Tibial artery (tissue), 4 donors: ENCODE measurements at places on chromosomes 7 and 10.
A peak's percentile ranks its signal among the peaks of the same experiment; 100 is the strongest.

- H3K4me3 ChIP-seq = no peak overlapping the region
- peaks cover 28% of the 10 kb centered on the region for H3K4me1 ChIP-seq
- H3K36me3 ChIP-seq = no peaks in the 10 kb centered on the region
- no peaks in the 10 kb centered on the region for H3K27me3 ChIP-seq
- no peak for DNase-seq
Measured at GRCh38 chr10:77603534-77603927, 34.1 kb downstream of the KCNMA1 start.

DNA sequence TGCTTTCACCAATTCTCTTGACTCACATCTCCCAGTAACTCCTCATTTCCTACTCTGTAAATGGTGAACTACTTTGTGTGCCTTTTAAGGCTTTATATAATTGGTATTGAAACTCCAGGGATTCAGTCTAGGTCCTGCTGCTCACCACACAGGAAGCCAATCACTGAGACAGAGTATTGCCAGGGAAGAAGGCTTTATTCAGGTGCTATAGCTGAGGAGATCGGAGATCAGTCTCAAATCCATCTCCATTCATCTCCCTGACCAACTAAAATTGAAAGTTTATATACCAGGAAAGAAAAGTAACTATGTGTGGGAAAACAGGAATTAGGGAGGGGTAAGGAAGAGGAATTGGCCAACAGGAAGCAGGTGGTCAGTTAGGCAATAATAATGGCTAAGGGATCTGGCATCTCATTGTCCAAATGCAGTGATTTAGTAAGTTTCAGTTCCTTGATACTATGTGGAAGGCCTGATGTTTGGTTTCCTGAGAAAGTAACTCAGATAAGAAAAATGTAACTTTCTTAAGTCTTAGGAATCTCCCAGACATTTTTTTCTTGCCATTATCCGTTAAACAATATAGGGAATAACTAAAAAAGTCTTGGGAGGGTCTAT is 10.2 kb upstream of the SDHAF3 start:
- no peaks in the 10 kb centered on the region for H3K4me1 ChIP-seq
- H3K27me3 ChIP-seq = no peaks in the 10 kb centered on the region
- H3K27ac ChIP-seq = no peak overlapping the region
- no peak overlapping the region for H3K4me3 ChIP-seq

DNA sequence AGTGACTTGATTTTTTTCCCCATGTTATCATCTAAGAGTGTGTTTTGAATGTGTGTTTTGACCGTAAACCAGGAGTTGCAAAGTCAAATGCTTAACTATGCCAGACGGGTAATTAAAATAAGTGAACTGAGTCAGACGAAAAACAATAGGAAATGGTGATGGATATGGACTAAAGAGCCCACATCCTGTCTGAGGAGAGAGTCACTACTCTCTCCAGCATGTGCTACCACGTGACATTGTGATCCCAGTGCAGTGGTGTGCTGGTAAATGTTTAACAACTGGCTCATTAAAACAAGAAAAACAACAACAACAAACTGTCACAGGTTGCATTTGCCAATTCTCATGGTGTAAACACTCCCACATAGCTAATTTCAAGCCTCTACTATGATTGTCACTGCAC is 164.3 kb downstream of the SUGCT start:
- no peaks in the 10 kb centered on the region for H3K27me3 ChIP-seq
- H3K4me3 ChIP-seq = no peak overlapping the region
- H3K4me1 ChIP-seq = peaks cover 30% of the 10 kb centered on the region
- H3K27ac ChIP-seq = no peak overlapping the region

DNA sequence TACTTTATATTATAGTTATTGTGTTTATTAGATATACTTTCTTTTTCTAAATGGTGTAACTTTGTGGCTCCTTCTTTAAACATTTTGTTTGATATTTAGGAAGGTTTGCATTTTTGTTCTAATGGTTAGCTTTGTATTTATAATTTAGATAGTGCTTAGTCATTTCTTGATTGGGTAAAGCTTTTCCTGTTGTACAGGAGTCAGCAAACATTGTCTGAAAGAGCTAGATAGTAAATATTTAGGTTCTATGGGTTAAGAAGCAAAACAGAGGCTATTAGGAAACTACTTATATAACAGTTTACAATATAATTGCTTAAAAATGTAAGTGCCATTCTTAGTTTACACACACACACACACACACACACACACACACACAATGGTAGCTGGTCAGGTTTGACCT is 70.6 kb upstream of the CCDC6 start:
- H3K36me3 ChIP-seq = no peaks in the 10 kb centered on the region
- H3K4me3 ChIP-seq = no peak overlapping the region
- no peak for DNase-seq
- H3K27ac ChIP-seq = no peak overlapping the region

GRCh38 chr10:37640301-37640700 is 217.1 kb downstream of the ZNF248 start:
- no peaks in the 10 kb centered on the region for H3K27me3 ChIP-seq
- H3K4me3 ChIP-seq = no peak overlapping the region
- no peaks in the 10 kb centered on the region for H3K36me3 ChIP-seq
- no peaks in the 10 kb centered on the region for H3K4me1 ChIP-seq
- H3K27ac ChIP-seq = no peak overlapping the region

DNA sequence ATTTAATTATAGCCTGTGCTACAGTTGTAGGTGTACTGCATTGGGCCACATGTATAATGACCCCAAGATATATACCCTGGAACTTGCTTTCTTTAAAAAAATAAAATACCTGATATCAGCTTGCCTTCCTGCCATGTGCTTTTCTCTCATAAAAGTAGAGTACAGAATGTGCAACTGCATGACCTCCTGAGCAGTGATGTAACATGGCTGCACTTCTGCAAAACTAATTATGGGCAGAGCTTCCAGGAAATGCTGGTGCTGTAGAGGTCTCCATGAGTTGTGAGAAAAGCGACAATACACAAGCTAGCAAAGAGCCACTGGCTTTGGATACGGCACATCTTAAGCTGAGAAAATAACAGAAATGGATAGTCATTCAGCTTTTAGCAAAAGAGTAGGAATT is 6.5 kb upstream of the ERLIN1 start:
- no peak overlapping the region for H3K27ac ChIP-seq
- peaks cover 4% of the 10 kb centered on the region for H3K4me1 ChIP-seq
- no peak for DNase-seq
- no peaks in the 10 kb centered on the region for H3K27me3 ChIP-seq

GRCh38 chr7:137981668-137982067 is 20.2 kb downstream of the CREB3L2 start:
- no peaks in the 10 kb centered on the region for H3K27me3 ChIP-seq
- peaks cover 3% of the 10 kb centered on the region for H3K36me3 ChIP-seq
- DNase-seq = no peak
- H3K27ac ChIP-seq = peak overlapping the region; percentile 86
- H3K4me1 ChIP-seq = peaks cover 4% of the 10 kb centered on the region

GRCh38 chr7:4667776-4668509 is 14.2 kb upstream of the FOXK1 start:
- peaks cover 34% of the 10 kb centered on the region for H3K4me1 ChIP-seq
- no peaks in the 10 kb centered on the region for H3K36me3 ChIP-seq
- no peaks in the 10 kb centered on the region for H3K27me3 ChIP-seq
- H3K4me3 ChIP-seq = peak overlapping the region; percentile 19

- no peaks in the 10 kb centered on the region for H3K27me3 ChIP-seq
- no peaks in the 10 kb centered on the region for H3K4me1 ChIP-seq
- no peak for DNase-seq
- no peak overlapping the region for H3K4me3 ChIP-seq
Measured at GRCh38 chr7:14073543-14073942, 84.1 kb upstream of the ETV1 start.

GRCh38 chr10:103395754-103396066 is 565 bp downstream of the ATP5MK start:
- H3K27ac ChIP-seq = peak overlapping the region; percentile 81
- H3K4me3 ChIP-seq = peak overlapping the region; percentile 90
- H3K36me3 ChIP-seq = peaks cover 31% of the 10 kb centered on the region

GRCh38 chr10:89887830-89888229 is 186.4 kb downstream of the KIF20B start:
- no peak for DNase-seq
- no peak overlapping the region for H3K4me3 ChIP-seq
- no peaks in the 10 kb centered on the region for H3K36me3 ChIP-seq
- no peak overlapping the region for H3K27ac ChIP-seq
- H3K4me1 ChIP-seq = no peaks in the 10 kb centered on the region

- H3K36me3 ChIP-seq = no peaks in the 10 kb centered on the region
- H3K27ac ChIP-seq = peak overlapping the region; percentile 76
- peaks cover 64% of the 10 kb centered on the region for H3K4me1 ChIP-seq
- DNase-seq = no peak
- H3K4me3 ChIP-seq = no peak overlapping the region
Measured at GRCh38 chr7:78473021-78473420, 674.4 kb downstream of the PHTF2 start.

DNA sequence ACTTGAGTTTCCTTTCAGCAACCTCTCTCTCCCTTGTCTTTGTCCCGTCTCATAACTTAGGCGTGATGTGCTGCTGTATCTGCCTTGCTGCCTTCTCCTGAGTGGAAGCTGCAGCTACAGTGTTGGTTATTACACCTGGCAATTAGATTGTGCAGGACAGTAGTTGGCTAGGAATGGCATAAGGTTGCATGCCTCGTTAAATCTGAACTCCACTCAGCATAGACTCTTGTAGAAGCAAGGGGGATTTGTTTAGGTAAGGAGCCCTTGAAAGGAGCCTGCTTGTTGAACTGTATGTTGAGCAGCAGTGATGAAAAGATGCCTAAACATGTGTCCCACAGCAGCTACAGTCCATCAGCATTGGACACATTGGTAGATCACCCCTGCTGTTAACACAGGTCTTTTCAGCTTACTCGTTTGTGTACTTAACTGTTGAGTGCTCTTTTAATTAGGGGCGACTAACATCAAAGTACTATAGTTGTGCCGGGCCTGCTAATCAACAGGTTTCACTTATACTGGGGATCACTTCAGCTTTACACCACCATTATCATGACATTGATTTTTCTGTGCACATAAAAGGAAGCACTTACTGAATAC is 225.0 kb downstream of the AUTS2 start:
- H3K36me3 ChIP-seq = no peaks in the 10 kb centered on the region
- no peak overlapping the region for H3K27ac ChIP-seq
- H3K4me1 ChIP-seq = no peaks in the 10 kb centered on the region
- H3K4me3 ChIP-seq = no peak overlapping the region

DNA sequence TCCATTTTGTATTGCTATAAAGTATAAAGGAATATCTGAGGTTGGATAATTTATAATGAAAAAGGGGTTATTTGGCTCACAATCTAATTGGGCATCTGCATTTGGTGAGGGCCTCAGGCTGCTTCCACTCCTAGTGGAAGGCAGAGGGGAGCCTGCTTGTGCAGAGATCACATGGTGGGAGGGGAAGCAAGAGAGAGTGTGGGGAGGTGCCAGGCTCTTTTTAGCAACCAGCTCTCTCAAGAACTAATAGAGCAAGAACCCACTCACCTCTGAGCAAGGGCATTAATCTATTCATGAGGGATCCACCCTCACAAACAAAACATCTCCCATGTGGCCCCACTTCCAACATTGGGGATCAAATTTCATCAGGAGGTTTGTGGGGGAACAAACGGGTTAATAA is 64.6 kb downstream of the OGDH start:
- H3K4me3 ChIP-seq = no peak overlapping the region
- H3K4me1 ChIP-seq = no peaks in the 10 kb centered on the region
- H3K27ac ChIP-seq = no peak overlapping the region
- DNase-seq = no peak
- peaks cover 52% of the 10 kb centered on the region for H3K36me3 ChIP-seq

GRCh38 chr10:69751214-69751613 is 50.5 kb upstream of the COL13A1 start:
- no peak overlapping the region for H3K4me3 ChIP-seq
- H3K27ac ChIP-seq = no peak overlapping the region
- no peaks in the 10 kb centered on the region for H3K27me3 ChIP-seq
- H3K36me3 ChIP-seq = no peaks in the 10 kb centered on the region
- DNase-seq = no peak
- H3K4me1 ChIP-seq = no peaks in the 10 kb centered on the region

- no peak overlapping the region for H3K4me3 ChIP-seq
- no peaks in the 10 kb centered on the region for H3K4me1 ChIP-seq
- no peak overlapping the region for H3K27ac ChIP-seq
- no peaks in the 10 kb centered on the region for H3K27me3 ChIP-seq
- no peaks in the 10 kb centered on the region for H3K36me3 ChIP-seq
Measured at GRCh38 chr7:1400371-1400770, 58.9 kb downstream of the MICALL2 start.

GRCh38 chr7:152180587-152180986 is 155.1 kb downstream of the GALNT11 start:
- peaks cover 60% of the 10 kb centered on the region for H3K36me3 ChIP-seq
- H3K27ac ChIP-seq = no peak overlapping the region
- no peaks in the 10 kb centered on the region for H3K4me1 ChIP-seq

DNA sequence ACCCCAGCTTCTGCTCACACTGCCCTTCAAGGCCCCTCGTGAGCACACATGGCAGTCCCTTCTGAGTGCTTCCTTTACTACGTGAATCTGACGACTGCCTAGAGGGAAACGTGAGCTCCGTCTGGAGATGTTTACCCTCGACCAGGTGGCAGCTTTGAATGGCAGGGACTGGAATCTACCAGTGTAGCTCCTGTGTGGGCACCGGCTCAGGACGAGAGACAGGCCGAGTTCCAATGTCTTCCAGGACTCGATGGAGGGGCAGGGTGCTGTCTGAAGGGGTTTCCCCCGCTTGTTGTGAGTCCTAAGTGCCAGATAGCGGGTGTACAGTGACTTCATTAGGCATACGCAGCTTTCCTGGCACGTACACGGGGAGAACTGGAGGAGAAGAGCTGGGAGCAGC is 229.9 kb downstream of the ADARB2 start:
- no peak for DNase-seq
- no peaks in the 10 kb centered on the region for H3K36me3 ChIP-seq
- H3K4me3 ChIP-seq = no peak overlapping the region

DNA sequence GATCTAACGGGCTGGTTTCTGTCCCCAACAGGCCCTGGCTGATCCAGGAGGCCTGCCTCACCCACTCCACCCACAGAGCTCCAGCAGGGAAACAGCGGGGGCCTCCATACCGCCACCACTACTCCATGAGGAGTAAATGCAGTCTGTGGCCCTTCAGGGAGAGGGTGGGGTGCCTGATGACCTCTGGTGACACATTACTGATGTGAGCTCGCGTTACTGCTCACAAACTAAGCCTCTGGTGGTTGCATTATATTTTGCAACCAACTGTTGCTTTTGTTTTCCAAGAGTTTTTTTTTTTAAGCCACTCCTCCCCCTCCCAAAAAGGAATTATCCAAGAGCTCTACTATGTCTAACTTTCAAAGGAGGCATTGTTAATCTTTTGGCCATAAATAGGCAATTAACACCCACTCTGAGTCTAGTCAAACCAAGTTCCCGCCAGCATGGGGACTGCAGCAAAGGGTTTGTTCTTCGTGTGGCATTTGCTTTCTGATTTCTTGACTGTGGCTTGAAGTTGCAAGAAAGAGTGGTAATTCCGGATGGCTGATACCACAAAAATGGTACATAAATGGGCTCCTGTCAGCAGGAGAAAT is 72.6 kb downstream of the FAM53B start:
- no peaks in the 10 kb centered on the region for H3K27me3 ChIP-seq
- no peak overlapping the region for H3K4me3 ChIP-seq
- H3K36me3 ChIP-seq = no peaks in the 10 kb centered on the region
- H3K27ac ChIP-seq = no peak overlapping the region

DNA sequence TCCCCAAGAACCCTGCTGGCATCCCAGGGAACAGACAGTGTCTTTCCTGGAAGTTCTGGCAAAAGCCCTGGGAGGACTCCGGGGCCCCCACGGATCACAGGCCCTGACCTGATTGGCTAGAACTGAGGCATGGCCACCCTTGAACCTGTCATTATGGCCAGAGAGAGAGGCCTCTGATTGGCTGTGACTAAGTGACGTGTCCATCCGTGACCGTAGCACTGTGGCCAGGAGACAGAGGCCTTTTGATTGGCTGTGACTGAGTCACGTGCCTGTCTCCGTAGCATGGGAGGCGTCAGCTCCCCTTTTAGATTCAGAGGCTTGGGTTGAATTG is 163.8 kb downstream of the RGS10 start:
- no peak overlapping the region for H3K4me3 ChIP-seq
- DNase-seq = no peak
- no peaks in the 10 kb centered on the region for H3K27me3 ChIP-seq
- peaks cover 5% of the 10 kb centered on the region for H3K36me3 ChIP-seq
